ENCODE measurements at places on chromosomes 2 and 18.

DNA sequence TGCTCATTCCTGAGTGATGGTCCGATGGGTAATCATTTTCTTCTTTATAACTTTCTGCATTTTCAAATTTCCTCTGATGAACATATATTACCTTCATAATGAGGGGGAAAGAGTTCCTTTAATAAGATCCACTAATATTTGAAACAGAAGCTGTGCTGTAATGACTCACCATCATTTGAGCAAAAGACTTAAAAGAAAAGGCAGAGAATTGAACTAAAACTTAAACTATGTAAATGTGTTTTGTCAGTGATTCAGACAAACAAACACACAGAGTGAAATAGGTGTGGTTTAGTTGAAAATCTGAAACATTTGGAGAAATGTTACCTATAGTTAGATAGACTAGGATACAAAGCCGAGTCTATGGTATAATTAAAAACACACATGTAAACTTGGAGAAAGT lies 209.6 kb downstream of the STK39 start:
- no peak for DNase-seq

DNA sequence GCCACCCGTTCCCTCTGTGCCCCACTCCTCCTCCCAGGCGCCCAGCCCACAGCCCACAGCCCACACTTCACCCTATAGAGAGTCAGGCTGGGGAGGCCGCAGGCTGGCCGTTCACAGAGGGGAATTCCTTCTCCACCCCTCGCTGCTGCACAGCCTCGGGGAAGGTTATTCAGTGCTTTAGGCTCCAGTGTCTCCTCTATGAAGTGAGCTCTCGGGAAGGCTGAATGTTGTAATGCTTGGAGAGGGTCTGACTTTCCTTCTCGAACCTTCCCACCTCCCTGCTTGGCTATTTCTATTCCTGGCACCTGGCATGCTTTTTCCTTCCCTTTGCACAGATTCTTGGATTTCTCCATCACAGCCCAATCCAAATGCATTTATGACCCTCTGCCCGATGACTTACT lies 62.5 kb upstream of the SMAD7 start:
- no peak for DNase-seq

- DNase-seq: no peak
Observed at GRCh38 chr18:3153107-3153704, 66.6 kb downstream of the MYOM1 start.

DNA sequence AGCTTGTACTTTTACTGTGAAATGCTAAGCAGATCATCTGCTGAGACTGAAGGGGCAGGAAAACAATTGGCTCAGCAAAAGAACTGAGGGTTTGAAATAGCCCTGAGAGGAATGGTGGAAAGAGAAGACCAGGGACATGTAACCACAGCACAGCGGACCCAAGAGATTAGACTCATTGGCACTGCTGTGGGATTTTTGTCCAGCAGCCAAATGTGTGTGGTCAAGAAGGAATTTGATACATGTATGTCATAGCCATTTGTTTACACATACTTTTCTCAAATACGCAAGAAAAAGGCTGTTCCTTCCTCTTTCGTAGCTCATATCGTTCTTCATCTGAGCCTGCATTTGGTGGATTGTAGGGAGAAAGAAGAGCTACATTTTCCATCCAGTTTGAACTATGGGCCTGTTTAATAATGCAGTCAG lies 73.8 kb downstream of the TRABD2A start:
- peak; percentile 42 for DNase-seq

DNA sequence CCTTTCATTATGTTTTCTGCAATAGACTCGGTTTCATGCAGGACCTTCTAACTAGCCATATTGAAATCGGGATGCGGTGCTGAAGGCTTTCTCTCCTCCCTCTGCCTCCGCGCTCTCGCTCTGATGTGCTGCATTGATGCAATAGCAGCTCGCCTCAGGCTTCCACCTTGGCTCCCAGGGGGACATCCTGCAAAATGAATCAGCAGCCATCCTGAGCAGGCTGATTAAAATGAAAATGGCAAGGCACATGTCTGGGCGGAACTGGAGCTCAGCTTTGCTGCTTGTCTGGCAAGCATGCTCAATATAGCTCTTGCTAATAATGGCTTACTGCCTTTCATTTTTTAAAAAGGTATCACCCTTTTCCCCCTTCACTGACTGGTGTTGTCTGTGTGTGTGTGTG lies 806 bp upstream of the MYT1L start:
- no peak for DNase-seq

DNA sequence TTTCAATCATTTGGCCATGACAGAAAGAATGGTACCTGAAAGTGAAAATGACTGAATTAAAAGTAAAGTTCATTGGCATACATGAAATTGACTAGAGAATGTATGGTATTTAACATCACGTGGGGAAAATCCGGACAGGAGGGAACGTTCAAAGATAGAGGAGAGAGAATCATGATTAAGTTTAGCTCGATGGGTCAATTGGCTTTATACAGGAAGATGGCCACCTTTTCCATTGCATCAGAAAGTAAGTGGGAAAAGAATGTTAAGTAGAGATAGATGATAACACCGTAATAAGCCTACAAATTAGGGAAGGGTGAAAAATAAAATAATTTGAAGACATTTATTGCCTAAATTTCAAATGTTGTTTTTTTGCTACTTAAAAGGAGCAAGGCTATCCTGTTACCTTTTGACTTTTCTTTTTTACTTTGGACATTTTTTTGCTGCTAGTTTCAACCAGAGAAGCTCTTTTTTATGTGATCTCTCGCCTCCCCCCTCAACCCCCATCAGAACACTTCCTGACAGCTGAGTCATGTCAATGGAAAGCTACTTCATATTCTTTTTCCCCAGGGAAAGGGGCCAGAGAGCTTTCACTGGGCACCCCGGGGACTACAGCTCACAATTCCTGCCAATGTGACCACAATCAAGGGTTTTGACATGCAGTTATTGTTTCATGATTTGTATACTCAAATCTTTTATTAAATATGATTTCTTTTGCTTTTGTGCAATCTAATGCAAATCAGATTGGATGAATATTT lies 767 bp upstream of the CCDC102B start:
- no peak for DNase-seq

- no peak for DNase-seq
Observed at GRCh38 chr2:168450171-168450570, 5.9 kb upstream of the CERS6 start.

DNA sequence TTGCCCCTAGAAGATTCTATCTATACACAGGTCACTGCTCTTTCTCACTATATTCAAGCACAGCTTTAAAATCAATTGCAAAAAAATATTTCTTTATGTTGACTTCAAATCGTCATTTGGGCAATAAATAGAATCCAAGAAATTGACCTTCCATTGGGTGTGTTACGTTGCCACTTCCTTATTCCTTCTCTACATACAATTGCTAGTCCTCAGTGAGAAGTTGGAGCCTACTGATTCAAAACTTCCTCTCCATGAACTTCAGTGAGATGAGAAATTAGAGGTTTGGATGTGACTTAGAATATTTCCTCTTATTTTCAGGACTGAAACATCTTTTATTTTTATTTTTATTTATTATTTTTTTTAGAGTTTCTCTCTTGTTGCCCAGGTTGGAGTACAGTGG lies 40.3 kb downstream of the PMAIP1 start:
- no peak for DNase-seq

GRCh38 chr2:19667085-19667484 lies 234.7 kb downstream of the TTC32 start:
- DNase-seq: no peak

DNA sequence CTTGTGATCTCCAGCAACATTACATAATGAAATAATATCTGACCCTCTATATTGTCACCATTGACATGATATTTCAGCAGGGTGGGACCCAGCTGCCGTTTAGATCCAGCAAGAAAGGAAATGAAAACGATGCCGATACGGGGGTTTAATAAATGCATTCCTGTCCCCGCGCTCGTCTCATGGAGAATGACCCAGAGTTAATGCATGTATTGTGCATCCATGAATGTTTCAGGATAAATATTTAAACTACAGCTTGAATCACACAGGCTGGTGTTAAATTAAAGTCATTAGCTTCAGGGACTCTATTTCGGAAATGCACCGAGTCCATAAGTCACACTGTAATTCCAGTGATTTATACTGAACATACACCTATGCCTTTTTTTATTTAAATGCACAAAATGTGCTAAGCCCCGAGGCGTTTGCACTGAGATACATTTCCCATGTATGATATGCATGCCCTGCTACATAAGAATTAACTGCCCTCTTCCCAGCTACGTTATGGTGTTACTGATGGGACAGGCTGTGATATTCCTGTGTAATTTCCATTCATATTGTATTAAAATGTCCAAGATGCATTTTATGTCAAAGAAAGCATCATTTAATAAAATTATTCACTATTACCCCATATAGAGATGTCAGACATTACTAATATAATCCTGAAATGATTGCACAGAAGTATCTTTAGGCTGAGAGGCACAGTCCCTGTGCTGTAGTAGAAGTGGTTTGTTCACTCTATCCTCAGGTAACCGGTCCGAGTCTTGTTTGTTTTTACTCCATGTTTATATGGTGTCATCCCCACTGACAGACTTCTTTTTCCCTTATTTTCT lies 109.3 kb upstream of the ZNF516 start:
- no peak for DNase-seq

GRCh38 chr2:201880579-201880978 lies 74.2 kb downstream of the CDK15 start:
- DNase-seq: no peak

DNA sequence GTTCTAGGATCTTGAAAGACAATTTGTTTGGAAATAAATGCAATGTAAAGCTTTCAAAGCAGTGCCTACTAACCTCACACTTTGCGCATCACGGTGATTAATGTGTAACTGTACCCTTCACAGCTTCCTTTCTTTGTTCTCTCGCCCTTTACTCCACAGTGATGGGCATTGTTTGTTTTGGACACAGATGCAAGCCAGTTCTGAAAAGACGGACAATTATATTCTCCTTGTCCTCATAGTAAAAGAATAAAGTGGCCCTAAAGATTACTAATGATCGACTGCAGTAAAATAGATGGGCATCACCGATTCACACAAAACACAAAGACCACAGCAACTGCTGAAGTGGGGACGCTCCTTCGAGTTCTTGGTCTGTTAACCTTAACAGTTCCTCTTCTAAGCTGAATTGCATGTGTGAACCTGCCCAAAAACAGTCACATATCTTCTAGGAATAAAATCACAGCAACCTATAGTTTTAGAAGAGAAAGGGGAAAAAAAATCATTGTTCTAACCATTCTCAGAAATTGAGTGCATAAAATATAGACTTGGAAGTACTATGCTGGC lies 7.7 kb downstream of the L3MBTL4 start:
- DNase-seq: no peak

DNA sequence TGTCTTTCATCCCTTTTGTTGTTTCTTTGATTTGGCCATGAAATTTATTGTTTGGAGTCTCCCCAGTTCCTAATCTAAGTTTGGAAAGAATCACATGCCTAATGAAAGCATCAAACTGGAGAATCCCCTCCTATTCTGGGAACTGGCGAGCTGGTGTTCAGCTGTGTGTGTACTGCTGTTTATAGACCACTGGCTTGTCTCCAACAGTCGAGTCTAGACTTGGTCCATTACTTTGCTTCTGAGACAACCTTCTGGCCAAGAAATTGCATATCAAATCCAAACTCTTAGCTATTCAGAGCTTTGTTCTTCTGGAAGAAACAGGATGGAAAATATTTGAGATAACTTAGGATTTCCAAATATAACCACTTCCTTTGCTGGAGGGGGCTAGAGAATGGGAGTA lies 111.5 kb upstream of the THSD7B start:
- DNase-seq: no peak

DNA sequence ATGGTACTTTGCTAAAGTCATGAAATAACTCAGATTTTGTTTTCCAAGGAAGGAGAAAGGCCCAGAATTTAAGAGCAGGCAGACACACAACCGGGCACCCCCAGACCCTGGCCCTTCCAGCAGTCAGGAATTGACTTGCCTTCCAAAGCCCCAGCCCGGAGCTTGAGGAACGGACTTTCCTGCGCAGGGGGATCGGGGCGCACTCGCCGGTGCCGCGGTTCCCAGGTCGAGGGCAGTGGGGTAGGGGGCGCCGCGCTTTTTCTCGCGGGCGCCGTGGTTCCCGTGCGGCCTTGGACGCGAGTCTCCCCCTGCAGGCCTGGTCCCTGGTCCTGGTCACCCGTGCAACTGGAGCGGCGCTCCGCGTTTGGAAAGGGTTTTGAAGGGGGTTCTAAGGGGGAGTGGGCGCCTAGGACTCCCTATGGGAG lies 1.2 kb downstream of the ZNF236 start:
- DNase-seq: peak; percentile 28

DNA sequence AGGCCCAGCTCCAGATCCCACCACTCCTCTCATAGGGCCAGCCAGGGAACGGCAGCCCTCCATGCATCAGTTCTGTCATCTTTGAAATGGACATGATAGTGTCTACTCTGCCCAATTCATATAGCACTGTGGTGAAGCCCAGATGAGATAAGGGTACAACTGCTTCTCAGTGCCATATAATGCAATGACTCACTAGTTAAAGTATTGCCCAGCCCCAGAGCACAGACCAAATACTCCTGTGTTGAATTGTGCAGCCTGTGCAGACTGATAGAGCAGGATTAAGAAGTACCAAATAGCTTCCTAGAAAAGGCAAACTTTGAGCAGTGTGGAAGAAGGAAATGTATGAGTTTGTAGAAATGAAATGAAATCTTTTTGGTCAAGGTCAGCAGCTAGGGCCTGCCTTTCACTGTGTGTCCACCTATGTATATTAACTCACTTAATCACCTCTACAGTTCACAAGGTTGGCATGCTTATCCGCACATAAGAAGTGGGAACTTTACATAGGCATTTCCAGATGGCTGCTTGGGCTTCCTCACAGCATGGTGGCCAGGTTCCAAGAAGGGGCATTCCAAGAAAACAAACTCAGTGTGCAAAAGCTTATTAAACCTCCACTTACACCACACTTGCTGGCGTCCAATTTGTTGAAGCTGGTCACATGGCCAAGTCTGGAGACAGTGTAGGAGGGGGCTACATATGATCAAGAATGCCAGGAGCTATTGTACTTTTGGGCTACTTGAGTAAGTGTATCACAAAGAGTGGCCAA lies 102.8 kb upstream of the COPS8 start:
- DNase-seq: no peak

GRCh38 chr2:191218292-191218898 lies 26.8 kb upstream of the MYO1B start:
- DNase-seq: peak; percentile 70

DNA sequence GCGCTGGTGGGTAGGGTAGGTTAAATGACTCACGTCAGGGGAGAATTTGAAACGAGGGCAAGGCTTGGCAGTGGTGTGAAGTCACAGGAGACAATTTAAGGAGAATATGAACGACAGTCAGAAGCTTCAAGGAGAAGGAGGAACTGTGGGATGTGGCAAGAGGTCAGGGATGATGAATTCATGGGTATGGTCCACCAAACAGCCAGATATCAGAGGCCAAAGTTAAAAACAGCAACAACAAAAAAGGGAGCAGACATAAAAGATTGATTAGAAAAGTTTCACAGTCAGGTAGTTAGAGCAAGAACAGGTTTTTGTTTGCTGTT lies 1.4 kb upstream of the ZNF396 start:
- DNase-seq: peak; percentile 55

GRCh38 chr2:100865816-100866460 lies 46.0 kb downstream of the NPAS2 start:
- DNase-seq: peak; percentile 74

Data from suppressor macrophage treated with lipopolysaccharide for 4 hours (primary cell).